Stromal cell of bone marrow (primary cell): ENCODE measurements at places on chromosomes 3 and 15.

GRCh38 chr3:125351814-125352456, 23.2 kb downstream of the ZNF148 start:
- DNase-seq = no peak

DNA sequence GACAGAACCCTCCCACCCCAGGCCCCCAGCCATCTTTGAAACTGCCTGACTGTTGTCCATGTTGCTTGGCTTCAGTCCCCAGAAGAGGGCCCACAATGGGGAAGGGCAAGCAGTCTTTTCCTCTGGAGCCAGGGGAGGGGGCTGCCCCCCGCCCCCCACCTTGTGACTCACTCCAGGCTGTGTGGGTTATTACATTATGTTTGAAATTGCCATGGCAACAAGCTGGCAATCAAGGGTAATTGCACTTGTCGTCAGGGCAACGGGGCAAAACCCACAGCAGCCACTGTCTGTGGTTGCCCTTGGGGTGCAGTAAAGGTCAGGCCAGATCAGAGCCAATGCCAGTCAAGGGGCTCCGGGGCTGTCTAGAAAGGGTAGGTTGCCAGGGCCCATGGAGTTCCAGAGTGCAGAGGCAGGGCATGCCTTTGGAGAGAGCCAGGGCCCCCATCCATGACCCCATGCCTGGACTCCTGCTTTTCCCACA, 3.1 kb upstream of the CAMKV start:
- no peak for DNase-seq

DNA sequence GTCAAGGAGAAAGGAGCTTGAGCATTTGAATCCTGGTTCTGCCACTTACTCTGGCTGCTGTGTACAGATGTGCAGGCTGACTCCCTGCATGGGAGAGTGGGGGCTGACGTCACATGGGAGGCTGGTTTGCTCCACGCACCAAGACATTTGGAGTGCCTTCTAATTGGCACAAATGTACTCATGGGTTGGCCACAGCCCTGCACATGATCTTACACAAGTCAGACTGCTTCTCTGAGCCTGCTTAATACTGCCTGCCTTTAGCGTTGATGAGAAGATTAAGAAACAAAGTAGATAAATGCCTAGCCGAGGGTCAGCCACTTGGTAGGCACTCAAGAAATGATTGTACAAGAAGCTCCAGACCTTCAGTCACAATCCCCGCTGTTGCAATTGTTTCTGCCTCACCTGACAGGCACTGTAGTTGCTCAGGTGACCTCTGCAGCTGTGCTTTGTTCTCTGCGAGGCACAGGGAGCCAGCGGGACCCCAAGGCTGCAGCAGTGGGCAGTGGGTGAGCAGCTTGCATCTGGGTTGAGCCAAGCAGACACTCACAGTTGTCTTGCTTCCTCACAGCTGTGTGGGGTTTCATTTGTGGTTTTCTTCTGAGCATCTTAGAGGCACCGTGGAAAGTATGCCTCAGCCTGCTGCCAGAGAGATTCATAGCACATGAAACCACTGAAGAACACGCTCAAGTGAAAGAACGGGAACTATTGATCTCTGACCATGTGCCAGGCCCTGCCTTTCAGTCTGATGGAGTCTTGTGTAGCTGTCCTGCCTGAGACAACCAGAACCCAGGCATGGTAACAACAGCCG, 33.1 kb downstream of the GRK7 start:
- DNase-seq = no peak

GRCh38 chr3:186994000-186994955, 64.0 kb downstream of the ST6GAL1 start:
- no peak for DNase-seq

DNA sequence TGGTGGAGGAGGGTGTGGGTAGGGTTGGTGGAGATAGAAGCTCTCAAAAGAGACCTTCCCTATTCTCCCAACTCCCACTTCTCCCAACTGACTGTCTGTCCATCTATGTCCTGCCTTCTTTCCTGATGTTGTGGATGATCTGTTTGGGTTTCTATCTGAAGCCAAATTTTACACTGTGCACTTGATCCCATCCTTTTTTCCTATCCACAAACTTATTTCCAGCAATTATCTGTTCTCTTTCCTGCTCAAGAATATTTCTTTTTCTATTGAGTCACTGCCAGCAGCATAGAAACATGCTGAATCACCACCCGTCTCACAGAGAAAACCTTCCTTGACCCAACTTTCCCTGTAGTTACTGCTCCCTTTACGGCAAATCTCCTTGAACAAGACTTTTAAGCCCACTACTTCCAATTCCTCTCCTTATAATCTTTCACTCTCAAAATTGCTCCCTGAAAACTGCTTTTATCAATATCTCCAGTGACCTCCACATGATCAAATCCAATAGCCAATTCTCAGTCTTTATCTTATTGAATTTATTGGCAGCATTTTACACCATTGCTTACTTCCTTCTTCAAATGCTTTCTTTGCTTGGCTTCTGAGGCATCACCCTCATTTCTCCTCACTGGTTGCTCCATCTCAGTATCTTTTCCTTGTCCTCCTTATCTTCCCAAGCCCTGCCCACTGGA, 141.2 kb upstream of the SLC7A14 start:
- DNase-seq = peak; percentile 85

DNA sequence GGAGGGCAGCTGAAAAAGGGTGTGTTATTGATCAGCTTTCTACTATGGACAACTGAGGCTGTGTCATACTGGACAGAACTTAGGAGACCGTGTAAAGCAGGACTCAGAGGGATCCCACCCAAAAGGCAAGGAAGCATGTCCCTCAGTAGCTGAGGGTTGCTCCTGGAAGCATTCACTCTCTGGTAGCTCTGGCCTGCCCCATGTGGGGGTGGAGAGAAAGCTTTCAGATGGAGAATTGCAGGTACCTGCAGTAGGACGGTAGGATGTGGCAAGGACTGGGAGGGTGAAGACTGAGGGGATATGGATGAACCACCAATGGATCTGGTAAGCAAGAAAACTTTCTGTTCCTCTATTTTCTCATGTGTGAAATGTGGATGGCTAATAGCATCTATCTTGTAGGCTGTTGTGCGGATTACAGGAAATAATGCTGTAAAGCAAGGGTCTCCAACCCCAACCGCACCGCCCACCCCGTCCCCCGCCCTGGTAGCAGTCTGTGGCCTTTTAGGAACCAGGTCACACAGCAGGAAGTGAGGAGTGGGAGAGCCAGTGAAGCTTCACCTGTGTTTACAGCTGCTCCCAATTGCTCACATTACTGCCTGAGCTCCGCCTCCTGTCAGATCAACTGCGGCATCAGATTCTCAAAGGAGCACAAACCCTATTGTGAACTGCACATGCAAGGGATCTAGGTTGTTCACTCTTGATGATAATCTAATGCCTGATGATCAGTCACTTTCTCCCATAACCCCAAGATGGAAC, 157.7 kb upstream of the PROK2 start:
- no peak for DNase-seq
